ENCODE measurements at places on chromosomes 2 and 18.

DNA sequence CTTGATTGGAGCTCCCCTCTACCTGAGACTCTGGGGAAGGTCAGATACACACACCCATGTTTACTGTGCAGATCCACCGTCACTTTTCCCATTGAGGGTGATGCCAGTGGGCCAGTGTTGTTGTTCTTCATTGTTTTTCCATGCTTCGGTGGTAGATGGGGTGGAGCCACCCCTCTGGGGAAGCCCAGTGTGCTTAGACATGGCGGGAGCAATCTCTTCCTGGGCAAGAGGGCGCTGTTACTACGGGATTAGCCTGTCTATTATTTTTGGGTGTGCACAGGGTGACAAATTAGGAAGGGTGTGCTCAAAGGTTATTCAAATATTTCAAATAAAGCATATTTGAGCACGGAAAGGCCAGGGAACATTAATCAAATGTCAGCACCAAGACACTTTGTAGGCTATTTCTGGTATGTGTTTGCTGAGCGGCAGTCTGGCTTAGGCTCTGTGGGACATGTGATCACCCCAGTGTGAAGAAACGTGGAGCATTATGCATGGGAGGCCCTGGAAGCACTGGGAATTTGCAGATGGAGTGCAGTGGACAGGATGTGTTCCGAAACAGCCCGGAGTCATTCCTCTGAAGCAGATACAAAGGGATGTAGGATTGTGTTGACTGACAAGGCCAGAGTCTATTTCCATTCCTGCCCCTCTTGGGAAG, 34.8 kb upstream of the SMIM21 start:
- no peak for DNase-seq

DNA sequence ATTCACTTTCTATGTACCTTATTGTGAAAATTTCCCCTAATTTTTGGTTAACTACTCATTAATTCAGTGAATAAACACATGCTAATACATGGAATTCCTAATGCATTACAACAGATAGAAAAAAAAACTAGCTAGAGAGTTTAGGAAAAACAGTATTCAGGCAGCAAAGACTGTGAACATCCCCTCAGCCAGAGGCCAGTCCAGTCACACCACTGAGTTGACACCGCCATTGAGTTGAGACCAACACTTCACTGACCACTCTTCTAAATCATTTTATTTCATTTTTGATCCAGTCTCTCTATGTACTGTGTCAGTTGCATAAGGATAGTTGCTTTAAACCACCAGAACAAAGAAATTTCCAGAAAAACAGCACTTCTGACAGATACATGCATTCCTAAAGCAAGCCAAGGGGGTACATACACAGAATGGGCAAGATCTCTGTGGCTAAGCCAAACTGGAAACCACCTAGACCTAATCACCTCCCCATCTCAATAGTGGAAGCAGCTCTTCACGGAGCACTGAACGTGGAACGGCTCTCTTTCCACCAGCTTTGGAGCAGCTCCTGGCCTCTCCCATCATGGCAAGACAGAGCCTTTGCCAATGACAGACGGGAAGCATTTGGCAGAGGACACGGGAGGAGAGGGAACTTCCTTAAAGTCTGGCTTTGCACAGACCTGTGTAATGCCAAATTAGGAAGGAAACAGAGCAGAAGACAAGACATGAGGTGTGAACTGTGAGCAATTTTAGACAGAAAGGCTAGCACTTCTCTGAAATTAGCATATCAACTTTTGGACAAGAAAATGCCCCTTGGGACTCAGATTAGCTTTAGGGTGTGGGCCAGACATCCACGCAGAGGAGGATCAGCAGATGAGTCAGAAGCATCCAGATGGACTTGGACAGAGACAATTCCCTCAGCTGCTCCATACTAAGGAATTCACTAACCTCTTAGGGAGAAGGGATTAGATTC, 36.4 kb downstream of the CACNB4 start:
- peak; percentile 58 for DNase-seq

DNA sequence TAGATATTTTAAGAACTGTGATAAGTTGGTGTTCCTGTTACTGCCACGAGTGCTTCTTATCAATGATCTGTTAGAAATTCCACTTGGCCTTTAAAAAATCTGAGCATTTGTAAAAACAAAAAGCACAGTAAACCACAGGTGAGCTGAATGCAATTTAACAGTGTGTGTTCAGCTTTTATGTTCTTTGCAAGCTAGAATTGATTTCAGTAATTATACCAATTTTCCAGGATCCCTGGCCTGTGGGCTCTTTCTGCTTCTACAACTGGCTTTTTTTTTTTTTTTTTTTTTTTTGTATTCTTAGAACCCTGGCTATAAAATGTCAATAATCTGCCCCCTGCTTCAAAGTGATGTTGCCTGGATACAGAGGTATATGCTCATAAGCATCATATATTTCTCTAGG, 548.5 kb upstream of the SLC8A1 start:
- DNase-seq, result no peak

DNA sequence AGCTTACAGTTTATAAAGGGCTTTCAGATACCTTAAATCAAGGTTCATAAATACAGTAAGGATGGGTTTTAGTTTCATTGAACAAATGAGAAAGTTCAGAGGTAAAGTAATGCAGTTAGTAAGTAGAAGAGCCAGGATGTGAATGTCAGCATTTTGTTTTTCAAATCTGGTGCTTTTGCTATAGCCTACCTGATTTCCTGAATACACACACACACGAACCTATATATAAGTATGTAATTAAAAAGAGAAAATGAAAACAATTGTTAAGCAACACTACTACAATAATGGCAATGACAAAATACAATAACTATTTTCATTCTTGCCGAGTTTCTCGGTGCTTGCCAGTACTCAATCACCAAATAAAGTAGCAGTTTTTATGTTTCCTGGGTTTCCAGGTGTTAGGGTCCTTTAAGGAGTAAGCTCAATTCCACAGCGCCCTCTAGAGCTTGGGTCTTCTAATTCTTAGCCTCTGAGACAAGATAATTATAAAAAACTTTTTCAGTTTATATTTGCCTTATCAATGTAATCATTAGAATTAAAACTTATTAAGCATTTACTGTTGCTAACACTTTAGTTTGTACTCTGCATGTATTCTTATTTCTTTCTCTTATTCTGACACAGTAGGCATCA, 512.9 kb upstream of the ACVR2A start:
- DNase-seq, result no peak

DNA sequence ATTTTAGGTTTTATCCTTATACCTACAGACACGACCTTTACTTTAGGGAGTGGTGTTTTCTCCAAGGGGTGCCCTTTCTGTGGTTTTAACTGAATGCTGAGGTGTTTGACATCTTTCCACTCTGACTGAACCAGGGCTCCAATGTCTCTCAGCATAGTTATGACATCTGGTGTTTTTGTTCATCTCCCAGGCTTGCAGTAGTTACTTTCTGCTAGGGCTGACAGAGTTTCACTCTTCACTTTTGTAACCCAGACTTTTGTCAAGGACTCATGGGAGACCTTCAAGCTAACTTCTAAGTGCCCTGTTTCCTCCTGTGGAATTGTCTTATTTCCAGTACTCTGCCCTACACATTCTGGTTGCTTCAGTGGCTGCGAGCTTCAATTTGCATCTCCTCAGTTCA, 103.1 kb downstream of the CCDC85A start:
- DNase-seq, result no peak

DNA sequence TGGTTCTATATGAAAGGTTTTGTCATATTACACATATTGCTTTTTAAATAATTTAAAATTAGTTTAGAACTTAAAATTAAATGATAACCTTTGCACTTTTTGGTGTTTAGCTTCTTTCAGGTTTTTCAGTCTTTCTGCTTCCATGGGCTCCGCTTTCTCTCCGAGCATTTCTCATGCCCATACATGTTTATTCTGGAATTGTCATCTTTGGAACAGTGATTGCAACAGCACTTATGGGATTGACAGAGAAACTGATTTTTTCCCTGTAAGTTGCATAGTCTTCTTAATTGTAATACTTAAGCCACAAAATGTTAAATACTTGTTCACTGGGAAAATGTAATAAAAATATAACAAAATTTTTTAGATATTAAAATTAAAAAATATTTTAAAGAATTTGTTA, 31.0 kb downstream of the CYBRD1 start:
- no peak for DNase-seq

DNA sequence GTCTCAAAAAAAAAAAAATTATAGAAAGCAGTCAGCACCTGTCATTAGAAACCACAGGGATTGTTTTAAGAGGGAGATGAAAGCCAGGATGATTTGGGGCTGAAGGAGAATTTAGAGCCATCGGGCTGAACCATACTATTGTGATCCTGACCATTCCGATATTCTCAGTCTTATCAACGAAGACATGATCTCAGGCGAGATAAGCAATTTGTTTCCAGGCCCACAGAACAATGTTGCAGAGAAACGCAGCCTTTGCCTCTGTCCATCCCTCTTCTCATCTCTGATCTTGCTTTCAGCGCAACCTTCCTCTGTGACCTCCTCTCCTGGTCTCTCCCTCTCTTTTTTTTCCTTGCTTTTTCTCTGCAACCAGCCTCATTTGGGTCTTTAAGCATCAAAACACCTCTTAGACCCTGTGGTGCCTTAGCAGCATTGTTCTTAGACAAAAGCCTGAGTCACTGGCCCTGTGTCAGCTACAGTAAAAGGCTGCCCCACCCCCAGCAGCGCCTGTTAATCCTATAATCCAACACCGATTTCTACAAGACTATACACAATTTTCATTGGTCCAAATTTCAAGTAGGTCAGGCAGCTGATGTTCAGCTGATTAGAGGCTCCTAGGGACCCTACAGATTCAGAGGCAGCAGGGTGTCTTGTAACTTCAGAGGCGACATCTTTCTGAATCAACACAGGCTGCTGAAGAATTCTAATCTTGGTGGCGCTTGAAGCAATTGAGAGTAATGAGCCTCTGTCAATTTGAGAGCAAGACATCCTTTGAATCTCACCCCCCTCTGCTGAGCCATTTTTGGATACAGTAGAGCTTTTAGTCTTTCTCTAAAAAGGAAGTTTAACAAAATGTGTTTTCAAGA, 206.0 kb downstream of the NCK2 start:
- DNase-seq, result no peak

GRCh38 chr2:184923751-184924150, 325.4 kb downstream of the ZNF804A start:
- no peak for DNase-seq

DNA sequence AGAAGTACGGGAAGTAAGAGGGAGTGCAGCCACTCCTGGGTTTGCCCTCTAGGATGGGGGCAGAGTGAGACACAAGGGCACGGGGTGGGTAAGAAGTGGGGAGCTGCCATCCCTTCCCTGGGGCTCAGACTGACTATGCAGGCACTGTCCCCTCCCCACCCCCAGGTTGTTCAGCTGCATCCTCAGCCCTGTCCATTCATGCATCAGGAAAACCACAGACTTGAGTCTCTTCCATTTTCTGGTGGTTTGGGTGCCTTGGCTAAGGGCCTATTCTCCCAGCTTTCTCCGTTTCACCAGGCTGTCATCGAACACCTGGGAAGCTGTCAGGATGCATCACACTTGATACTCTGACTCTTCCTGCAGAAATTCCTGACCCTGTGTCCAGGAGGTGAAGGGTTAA, 111.9 kb downstream of the TFCP2L1 start:
- no peak for DNase-seq

GRCh38 chr2:12824778-12825379, 108.1 kb downstream of the TRIB2 start:
- DNase-seq, result no peak

- DNase-seq, result no peak
Measured at GRCh38 chr2:160565099-160565845, 71.7 kb upstream of the RBMS1 start.

GRCh38 chr2:130963196-130963848, 126.6 kb downstream of the ARHGEF4 start:
- no peak for DNase-seq

- DNase-seq, result no peak
Measured at GRCh38 chr2:47389692-47390091, 13.3 kb upstream of the MSH2 start.

DNA sequence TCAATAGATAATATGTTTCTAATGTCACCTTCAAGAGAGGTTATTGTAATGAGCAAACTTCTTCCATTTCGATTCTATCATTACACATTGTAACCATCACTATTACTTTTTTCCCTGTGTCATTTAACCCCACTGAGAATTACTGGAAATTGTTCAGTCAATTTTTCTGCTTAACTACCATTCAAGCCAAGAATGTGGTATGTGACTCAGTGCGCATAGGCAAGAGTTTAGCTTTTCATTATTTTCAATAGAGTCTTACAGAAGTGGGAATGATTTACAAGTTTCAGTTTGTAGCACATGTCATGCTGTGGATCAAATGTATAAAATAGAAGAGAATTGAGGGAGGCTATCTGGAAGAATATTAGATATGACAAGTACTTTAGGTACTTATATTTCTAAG, 34.3 kb upstream of the PIEZO2 start:
- DNase-seq, result no peak

DNA sequence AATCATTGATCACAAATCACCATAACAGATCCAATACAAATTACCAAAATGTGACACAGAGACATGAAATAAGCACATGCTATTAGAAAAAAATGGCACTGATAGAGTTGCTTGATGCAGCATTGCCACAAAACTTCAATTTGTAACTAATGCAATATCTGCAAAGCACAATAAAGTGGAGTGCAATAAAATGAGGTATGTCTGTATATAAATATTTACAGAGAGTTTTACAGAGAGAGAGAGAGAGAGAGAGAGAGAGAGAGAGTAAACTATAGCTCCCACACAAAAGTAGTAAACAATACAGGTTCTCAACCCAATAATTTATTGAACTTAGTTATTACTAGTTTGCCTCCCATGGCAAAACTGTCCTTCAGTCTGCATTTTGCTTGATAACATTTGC, 1807.0 kb downstream of the SUCLG1 start:
- no peak for DNase-seq

DNA sequence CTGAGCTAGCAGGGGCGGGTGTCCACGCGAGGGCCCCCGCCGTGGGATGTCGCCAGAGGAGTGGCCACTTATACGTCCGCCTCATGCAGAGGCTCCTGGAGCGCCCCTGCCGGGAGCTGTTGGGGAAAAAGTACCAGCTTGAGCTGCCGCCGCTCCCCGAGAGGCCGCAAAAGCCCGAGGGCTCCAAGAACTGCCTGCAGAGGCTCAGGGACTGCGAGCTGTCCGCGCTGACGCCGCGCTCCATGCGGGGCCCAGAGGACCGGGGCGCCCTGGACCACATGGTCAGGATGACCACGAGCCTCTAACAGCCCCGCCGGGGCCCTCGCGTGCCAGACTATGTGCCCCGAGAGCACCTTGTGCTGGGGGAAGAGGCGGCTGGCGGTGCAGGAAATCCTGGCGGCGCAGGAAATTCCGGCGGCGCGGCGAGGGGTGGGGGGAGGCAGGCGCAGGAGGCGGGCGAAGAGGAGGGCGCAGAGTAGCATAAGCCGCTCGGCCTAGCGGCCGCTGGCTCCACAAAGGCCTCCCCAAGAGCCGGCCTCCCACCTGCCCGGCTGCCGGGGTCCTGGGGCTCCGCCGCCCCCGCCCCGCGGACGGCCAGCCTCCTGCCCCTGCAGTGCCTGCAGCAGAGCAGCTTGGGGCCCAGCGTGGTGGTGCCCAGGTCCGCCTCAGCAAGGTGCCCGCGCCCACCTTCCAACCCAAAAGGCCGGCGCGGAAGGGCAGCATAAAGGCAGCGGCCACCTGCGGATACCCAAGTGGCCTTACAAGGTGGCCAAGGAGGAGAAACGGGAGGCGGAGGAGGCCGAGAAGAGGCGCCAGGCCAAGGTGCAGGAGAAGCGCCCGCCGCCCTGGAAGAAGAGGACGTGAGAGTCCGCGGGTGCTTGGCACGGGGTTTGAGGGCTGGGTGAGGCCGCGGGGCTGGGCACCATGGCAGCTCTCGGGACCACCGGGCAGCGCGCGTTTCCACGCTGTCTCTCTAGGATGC, 42.1 kb upstream of the TRIM43B start:
- peak; percentile 80 for DNase-seq

All from AG08396 (cell line).